ENCODE measurements at places on chromosomes 1 and 21.

DNA sequence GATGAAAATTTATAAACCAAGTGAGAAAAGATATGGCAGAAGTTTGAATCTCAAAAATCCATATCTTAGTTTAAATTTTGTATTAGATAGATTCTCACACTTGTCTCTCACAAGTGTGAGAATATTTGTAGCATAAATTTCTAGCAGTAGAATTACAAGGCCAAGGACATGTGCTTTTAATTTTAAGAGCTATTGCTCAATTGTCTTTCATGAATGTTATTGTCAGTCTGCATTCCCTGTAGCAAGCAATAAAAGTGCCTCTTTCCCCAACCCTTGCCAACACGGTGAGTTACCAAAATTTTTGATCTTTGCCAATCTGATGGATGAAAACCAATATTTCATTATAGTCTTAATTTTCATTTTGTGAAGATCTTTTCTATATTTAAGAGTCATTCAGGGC is 64.0 kb downstream of the CTH start:
- DNase-seq: no peak

- DNase-seq: no peak
Observed at GRCh38 chr21:35651196-35651595, 409.1 kb downstream of the SETD4 start.

- no peak for DNase-seq
Observed at GRCh38 chr1:41678111-41678878, 193.8 kb upstream of the EDN2 start.

- no peak for DNase-seq
Observed at GRCh38 chr1:234929369-234929768, 199.3 kb downstream of the TOMM20 start.

DNA sequence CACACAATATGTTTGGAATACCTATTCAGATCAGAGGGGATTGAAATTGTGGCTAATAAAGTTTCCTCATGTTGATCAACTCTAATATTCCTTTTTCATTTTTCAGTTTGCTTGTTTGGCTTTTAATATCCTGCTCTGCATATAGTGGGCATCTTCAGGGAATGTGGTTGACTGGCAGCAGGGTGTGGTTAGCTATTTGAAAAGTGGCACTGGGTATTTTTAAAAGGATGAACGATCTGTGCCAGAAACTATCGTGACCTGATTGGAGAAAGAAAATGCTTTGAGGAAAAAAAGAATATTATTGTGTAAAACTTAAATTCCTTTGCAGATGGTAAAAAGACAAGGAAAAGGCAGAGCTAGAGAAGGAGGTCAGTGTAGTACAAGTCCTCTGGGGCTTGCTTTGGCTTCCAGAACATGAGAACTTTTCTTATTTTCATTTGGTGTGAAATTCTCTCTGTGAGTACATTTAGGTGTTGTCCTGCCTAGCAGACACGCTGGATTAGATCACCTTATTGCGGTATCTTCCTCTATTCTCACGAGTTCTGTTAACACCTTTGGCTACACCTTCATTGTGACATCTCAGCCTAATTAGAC is 329.7 kb upstream of the SNX7 start:
- DNase-seq: no peak

DNA sequence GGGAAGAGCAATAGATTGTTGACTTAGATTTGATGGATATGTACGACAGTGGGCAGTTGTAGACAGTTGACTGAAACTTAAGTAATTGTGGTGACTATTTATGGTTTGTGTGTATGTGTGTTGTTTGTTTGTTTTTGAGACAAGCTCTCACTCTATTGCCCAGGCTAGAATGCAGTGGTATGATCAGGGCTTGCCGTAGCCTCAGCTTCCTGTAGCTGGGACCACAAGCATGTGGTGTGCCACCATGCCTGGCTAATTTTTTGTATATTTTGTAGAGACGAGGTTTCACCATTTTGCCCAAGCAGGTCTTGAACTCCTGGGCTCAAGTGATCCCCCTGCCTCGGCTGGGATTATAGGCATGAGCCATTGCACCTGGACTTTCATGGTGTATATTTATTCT is 9.8 kb downstream of the SDHC start:
- no peak for DNase-seq

- DNase-seq: no peak
Observed at GRCh38 chr1:246695136-246695535, 29.1 kb upstream of the SCCPDH start.

- DNase-seq: no peak
Observed at GRCh38 chr1:71428029-71428428, 347.2 kb upstream of the ZRANB2 start.

DNA sequence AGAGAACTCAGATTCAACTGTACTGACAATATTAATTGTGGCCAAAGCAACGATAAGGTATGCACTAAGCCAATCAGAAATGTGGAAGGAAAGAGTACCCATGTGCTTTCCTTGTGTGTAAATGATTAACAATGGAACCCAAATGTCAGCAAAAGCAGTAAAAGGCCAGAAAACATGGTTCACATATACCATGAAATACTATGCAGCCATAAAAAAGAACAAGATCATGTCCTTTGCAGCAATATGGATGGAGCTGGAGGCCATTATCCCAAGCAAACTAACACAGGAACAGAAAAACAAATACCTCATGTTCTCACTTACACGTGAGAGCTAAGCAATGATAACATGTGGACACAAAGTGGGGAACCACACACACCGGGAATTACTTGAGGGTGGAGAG is 78.5 kb downstream of the SUSD4 start:
- DNase-seq: no peak

Data from Kasumi-1 (cell line).